Activated CD8-positive, alpha-beta memory T cell treated with anti-CD3 and anti-CD28 coated beads for 1 hour (primary cell): ENCODE measurements at places on chromosomes 4 and X.

DNA sequence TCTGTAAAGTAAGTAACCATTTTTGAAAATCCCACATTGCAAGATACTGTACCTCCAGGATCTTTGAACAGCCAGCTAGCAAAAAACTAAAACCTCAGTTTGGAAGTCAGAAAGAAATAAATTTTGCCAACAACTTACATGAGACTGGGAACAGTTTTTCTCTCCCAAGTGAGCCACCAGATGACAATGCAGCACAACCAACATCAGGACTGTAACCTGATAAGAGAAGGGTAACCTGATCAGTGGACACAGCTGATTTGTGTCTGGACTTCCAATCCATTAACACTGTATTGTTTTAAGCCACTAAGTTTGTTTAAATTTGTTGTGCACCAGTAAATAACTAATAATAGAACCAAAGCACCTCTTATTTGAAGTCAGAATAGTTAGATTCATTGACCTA, 923.3 kb downstream of the FAT4 start:
- DNase-seq = no peak

- no peak for DNase-seq
Measured at GRCh38 chr4:152462695-152463094, 73.2 kb downstream of the FBXW7 start.

DNA sequence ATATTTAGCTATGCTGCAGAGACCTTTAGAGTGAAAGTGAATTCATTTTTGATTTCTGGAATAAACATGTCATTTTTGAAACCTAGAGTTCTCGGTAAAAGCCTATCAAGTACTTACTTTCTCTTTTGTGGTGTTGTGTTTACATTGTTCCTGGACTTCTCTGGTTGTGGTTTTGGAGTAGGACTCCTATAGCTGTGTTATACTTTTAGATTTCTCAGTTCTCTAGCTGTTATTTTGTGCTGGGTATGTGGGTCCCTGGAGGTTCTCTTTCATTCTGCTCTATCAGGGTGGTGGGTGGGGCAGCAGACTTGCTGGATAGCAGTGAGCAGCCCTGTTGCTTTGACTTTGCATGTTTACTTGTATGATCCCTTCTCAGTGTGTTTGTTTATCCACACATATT, 25.6 kb upstream of the MSMO1 start:
- DNase-seq = no peak

- DNase-seq = no peak
Measured at GRCh38 chr4:7607156-7607910, 172.6 kb upstream of the PSAPL1 start.
